Activated CD4-positive, alpha-beta T cell treated with anti-CD3 and anti-CD28 coated beads for 1 hour (primary cell): ENCODE measurements at places on chromosomes 6 and 20.

DNA sequence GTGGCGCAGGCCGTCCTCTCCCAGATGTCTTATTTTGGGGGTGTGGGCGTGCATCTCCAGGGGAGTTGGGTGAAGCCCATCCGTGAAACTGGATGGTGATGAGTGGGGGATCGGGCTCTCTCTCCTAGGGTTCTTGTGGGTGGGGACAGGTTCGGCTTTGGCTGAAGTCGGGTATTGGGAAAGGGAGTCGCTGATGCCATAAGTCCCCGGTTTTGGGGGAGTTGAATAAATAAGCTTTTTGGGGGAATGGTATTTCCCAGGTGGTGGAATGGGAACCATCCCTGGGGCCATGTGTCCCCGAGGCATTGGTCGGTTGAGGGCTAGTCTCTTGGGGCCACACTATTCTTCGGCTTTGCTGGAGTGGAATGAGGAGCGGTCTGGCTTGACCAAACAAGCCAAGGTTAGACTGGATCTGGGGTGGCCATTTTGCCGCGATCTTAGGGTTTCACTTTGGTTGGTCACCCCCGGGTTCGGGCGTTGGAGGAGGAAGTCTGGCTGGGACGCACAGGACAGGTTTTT, 481 bp downstream of the ZNF133 start:
- DNase-seq, result no peak

GRCh38 chr6:42352856-42353564, 98.7 kb downstream of the TRERF1 start:
- DNase-seq, result no peak

- no peak for DNase-seq
Observed at GRCh38 chr6:133130863-133131262, 110.3 kb upstream of the EYA4 start.

- DNase-seq, result no peak
Observed at GRCh38 chr20:10404959-10405530, 29.0 kb downstream of the MKKS start.

DNA sequence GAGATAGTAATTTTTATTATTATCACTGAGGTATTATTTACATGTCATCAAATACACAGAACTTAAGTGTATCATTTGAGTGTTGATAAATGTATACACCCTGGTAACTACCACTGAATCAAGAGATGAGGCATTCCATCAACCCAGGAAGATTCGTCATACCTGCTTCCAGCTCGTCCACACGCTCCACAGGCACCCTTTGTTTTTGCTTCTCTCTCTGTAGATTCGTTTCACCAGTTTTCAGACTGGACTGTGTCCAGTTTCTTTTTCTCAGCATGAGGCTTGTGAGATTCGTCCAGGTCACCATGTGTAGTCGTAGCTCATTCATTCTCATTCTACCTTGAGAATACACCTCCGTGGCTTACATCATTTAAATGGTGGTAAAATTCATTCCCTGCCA, 64.5 kb downstream of the BFSP1 start:
- DNase-seq, result no peak

DNA sequence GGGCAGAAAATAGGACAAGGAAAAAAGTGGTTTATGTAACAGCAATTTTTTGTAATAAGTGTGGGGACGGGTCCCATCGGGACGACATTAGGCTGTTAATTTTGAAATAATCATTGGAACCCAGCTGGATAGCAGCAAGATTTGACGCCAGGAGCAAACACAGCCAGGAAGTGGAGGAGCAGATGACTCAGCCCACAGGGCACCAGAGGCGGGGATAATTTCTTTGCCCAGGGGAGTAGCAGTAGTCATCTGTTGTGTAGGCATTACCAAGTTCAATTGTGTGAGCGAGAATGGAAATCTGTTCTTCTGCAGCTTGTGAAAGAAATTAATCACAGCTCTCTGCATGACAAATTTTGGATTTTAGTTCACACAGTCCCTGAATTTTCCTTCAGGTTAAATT, 22.6 kb upstream of the RIN2 start:
- no peak for DNase-seq

DNA sequence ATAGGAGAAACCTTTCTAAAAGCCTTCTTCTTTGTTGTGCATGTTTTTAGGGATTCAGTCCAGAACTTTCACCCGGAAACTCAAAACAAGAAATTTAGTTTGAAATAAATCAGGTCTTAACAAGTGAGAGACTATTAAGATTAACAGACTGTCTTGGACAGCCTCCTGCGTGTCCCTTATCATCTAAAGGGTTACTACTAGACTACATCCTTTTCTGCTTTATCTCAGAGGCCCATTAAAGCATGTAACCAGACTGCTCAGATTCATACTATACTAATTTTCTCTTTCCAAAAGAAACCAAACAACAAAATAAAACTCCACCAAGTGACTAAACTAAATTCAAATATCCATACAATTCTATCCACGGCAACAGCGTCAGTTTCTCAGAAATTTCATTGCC, 173.8 kb downstream of the GMPR start:
- no peak for DNase-seq

- no peak for DNase-seq
Observed at GRCh38 chr6:47836639-47837038, 54.8 kb downstream of the OPN5 start.

- DNase-seq, result no peak
Observed at GRCh38 chr6:83092756-83093399, 25.4 kb downstream of the DOP1A start.

- DNase-seq, result no peak
Observed at GRCh38 chr6:79374308-79374707, 139.8 kb upstream of the HMGN3 start.

- no peak for DNase-seq
Observed at GRCh38 chr6:34045771-34046170, 100.1 kb downstream of the GRM4 start.

DNA sequence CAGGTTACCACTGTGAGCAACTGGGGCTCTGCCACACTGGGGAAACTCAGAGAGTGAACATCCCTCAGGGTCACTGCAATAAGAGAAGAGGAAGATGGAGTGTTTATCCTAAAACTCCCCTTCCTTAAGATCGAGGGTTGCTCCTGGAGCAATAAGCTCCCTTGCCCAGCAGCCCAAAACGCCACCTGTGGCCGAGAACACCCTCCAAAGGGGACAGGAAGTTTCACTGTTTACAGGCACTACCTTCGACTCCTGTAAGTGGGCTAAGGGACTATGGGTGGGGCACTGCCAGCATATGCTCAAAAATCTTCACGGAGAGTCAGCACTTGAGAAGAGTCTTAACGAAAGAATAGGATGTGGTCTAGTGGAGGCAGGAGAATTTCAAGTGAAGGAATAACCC, 132.5 kb downstream of the FAXC start:
- no peak for DNase-seq

- no peak for DNase-seq
Observed at GRCh38 chr6:4584801-4585200, 191.4 kb upstream of the CDYL start.

- DNase-seq, result no peak
Observed at GRCh38 chr20:33910056-33910455, 83.7 kb upstream of the RALY start.

DNA sequence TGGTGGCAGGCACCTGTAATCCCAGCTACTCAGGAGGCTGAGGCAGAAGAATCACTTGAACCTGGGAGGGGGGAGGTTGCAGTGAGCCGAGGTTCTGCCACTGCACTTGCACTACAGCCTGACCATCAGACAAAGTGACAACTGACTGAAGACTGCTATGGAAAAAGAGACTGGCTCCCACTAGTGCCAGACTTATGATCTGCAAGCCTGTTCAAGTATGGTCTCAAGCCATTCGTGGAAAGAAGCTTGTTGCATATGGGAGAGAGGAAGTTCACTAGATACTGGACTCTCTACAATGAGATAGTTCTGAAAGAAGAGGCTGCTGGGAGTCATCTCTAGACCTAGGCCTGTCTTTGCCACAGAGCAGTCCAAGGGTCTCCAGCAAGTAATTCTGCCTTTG, 26.7 kb downstream of the MDN1 start:
- no peak for DNase-seq

GRCh38 chr6:131947986-131948661, 3.0 kb downstream of the CCN2 start:
- no peak for DNase-seq

DNA sequence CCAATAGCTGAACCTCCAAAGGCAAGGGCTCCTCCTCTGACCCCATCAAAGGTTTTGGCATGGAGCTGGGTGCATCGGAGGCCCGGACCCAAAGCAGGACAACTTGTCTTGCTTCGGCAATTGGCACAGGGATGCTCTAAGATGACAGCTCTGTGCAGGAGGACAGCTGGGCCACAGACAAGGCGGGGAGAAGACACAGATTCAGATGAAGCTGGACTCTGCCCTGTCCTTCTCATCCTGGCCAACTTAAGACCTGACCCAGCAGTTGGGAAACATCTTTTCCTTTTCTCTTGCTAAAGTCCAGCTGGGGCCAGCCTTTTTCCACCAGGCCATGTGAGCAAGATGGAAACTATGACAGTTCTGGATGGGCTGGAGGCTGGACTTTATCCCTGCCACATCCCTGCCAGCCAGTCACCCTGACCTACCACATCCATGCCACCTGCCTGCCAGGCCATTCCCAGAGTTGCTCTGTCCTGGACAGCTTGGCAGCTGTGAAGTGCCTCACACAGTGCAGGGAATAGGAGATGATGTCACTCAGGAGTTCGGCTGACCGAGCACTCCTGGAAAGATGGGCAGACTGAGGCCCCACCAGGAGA, 12.7 kb upstream of the PSMF1 start:
- DNase-seq, result no peak

- DNase-seq, result no peak
Observed at GRCh38 chr6:127581576-127581975, 4.6 kb downstream of the C6orf58 start.

- no peak for DNase-seq
Observed at GRCh38 chr6:11804135-11804534, 25.5 kb upstream of the ADTRP start.

- DNase-seq, result no peak
Observed at GRCh38 chr6:11806561-11807317, 28.1 kb upstream of the ADTRP start.

- no peak for DNase-seq
Observed at GRCh38 chr20:31494131-31494530, 19.0 kb downstream of the REM1 start.

- DNase-seq, result no peak
Observed at GRCh38 chr6:25995507-25995906, 32.9 kb downstream of the TRIM38 start.

DNA sequence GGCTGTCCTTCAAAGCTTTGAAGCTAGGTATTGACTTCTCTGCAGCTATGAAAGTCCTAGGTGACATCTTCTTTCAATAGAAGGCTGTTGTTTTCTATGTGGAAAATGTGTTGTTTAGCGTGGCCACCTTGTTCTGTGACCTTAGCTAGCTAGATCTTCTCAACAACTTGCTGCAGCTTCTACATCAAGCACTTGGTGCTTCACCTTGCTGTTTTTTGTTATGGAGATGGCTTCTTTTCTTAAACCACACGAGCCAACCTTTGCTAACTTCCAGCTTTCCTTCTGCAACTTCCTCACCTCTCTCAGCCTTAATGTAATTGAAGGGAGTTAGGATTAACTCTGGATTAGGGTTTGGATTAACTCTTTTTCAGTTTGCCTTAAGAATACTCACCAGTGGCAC, 128.6 kb upstream of the MMS22L start:
- DNase-seq, result no peak

GRCh38 chr6:56491606-56492328, 150.9 kb downstream of the DST start:
- DNase-seq, result no peak

- DNase-seq, result no peak
Observed at GRCh38 chr6:158605266-158605878, 39.2 kb downstream of the DYNLT1 start.

DNA sequence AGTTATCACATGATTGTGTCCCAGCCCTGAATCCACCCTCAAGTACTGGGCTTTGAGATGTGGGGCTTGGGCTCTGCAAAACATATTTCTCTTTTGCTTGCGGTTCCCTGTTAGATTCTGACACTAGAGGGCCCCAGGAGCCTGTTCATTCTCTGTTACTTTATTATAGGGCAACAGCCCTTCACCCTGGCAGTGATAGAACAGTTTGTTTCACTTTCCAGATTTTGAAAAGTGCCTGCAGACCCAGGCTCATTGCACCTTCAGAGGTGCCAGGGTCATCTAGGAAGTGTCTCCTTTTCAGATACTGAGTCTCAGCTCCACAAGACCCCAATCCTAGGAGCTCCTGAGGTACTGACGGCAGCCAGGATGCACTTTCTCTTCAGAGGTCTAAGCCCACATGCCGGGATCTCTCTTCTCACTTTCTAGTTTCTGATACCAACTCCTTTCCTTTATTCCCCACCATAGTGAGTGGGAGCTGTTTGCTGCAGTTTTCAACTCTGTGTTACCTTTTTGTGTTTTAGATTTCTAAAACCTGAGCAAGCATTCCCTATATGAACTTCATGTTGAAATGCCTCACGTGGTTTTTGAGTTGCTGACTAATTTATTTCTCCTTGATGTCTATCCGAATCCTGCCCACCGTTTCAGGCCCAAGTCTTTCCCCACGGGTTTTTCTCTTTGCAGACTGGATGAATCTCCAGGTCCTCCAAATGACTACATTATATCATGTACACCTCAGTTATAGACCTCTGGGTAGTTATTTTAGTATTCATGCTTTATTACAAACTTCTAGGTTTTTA, 10.9 kb downstream of the ABT1 start:
- peak; percentile 29 for DNase-seq

DNA sequence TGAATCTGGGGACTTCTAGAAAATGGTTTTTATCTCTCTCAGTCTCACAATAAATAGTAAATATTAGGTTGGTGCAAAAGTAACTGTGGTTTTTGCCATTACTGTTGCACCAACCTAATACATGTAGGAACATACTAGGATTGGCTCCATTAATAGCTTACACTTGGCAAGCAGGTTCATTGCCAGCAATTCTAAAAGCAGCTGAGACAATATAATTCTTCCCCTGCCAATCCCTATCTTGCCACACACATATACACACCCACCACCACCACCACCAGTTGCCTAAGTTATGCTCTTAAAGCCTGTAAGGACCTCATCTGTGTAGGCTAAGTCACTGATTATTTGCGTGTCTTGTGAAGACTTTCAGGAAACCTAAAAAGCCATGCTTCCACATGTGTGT, 145.1 kb downstream of the KIF16B start:
- no peak for DNase-seq

DNA sequence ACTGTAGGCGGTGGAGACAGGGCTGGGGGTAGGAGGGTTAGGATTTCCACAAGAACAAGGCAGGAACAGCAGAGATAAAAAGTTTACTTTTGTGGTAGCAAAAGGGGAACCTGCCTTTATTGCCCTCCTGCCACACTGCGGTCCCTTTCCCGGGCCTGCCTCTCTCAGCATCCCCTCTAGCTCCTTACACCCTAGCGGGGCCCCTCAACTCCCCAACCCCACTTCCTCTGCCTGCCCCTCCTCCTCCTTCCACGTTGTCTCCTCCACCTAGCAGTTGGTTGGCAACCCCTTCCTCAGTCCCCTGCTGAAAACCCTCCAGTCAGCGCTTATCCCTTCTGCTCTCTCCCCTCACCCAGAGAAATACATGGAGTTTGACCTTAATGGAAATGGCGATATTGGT, 714 bp downstream of the AIF1 start:
- DNase-seq, result no peak
